ENCODE measurements at places on chromosomes 7 and 10.

DNA sequence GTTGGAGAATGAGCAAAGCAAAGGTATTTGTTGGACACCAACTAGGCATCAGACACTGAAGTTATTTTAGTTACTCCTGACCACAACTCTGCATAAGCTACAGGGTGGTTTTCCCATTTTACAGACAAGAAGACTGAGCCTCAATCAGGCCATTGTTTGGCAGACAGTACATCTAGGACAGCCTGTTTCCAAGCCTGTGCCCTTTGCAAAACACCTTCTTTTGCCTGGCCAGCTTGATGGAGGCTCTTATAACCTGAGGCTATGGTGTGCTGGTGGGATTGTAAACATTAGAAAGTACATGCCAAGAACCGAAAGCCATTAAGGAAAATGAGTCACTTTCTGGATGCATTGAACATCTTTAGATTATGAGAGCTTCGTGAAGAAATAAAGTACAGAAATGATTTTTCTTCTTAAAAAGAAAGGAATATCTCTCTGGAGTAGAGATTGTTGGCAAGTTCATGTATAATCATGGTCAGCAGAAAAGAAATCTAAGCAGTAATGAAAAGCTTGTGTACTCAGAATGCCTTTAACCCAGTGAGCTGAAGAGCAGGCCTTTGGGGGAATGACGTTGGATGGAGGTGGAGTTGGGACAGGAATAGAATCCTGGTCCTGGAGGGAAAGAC, 140.6 kb downstream of the KIAA1217 start:
- no peak for DNase-seq

DNA sequence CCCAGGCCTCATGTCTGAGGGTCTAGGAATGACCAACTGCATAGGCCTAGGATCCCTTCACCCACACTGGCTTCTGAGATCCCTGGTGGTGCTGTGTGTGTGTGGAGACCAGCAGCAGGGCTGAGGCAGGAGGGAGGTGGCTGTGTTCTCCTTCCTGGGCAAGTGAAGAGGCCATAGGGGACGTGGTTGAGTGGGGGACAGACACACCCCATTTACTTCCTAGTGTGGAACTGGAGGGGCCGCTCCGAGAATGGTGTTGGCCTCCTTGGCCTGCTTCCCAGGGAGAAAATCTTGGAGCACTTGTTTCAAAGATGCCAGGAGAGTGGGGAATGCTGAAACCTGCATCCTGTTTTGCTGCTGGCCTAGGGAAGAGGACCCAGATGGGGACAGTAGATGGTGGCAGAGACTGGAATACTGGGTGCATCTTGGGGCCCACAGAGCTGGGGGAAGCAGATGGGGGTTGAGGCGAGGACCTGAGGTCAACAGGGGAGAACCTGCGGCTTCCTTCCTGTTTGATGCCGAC, 19.1 kb downstream of the UBTD1 start:
- DNase-seq, result no peak

DNA sequence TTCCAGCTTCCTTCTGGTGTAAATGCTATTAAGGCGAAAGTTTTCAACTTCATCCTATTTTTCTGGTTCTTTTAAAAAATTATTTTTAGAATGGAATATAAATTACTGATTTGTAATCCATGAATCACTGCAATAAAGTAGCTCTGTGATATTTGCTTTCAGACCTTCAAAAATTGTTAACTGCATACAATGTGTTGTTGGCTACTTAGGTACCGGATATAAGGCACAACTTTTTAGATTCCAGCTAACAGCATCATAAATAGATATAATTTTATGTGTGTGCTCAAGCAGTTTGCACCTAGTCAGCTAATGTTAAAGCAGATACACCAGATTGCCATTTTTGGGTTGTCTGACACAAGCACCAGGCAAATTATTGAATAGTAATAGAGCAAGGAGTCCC, 58.7 kb downstream of the PON1 start:
- no peak for DNase-seq

- DNase-seq, result no peak
These were observed 13.7 kb downstream of the ASB15 start for GRCh38 chr7:123615344-123615743.

GRCh38 chr7:23396222-23397015, 73.9 kb downstream of the IGF2BP3 start:
- no peak for DNase-seq

DNA sequence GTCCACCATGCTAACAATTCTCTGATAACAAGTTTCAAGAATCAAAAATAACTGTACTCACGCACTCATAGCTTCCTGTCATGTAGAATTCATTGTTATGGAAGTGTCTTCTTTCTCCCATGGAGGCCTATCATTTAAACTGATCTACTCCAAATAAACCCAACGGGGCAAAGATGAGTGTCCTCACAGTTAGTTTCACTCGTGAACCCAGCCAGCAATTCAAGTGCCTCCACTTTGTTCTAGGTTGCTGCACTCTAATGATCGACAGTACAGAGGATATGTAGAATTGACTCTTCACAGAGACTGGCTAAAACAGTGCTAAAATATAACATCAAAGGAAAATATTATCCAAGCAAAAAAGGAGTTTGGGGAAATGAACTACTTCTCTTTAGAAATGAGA, 111.4 kb downstream of the LRRN3 start:
- no peak for DNase-seq

GRCh38 chr7:110960811-110961210, 130.1 kb upstream of the LRRN3 start:
- no peak for DNase-seq

GRCh38 chr10:7251696-7252465, 159.0 kb downstream of the SFMBT2 start:
- DNase-seq, result no peak

- no peak for DNase-seq
These were observed 201.1 kb downstream of the NSUN6 start for GRCh38 chr10:18450298-18450697.

DNA sequence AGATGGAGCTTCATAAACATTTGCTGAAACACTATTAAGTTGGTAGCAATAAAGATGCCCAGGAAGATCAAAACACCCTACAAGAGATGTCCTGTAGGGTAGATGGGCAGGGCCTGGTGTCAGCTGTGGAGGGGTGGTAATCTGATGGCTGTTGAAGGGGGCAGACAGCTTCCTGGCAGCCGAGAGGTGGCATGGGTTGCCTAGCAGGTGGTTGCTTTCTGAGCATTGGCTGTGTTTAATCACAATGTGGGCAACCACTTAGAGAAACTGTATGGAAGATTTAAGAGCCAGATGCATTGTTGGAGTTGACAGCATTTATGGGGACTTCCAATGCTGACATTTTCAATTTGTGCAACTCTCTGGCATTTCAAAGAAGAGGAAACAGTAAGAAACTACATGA, 79.9 kb upstream of the SLC26A5 start:
- no peak for DNase-seq

DNA sequence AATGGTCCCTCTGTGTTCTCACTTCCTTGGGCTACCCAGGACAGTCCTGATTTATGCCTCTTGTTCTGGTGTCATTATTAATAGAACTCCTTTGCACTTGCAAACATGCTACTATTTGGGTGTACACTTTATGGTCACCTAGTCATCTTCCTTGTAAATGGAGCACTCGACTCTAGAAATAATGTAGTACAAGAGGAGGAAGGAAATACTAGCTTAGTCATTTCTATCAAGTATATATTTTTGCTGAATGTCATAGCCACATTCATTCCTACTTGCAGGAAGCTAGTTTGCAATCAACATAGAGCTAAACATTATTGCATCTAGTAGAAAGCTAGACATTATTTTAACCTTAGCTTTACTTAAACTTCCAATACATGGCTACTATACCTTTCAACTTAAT, 335.3 kb downstream of the MAGI2 start:
- no peak for DNase-seq

- DNase-seq, result no peak
These were observed at the start of gene HDAC9 for GRCh38 chr7:18495412-18496340. HDAC9 (plus strand) TSS chr7:18495749; CDS start chr7:18496303, 554 bp downstream.

DNA sequence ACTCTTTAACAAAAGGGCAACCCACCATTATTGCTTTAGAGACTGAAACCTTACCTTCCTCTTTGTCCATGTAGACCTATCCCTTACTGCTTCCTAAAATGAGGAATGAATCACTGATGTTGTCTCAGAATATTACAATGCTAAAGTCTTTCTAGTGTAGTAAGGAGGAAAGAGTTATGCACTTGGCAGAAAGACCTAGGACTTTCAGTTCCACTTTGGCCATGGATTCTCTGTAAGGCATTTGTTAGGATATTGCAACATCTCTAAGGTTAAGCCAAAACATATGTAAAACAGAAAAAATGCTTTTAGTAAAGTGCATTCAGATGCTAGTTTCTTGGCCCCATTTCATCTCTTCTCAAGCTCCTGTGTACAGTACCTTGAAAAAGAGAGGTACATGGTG, 230.9 kb downstream of the PARD3 start:
- no peak for DNase-seq

DNA sequence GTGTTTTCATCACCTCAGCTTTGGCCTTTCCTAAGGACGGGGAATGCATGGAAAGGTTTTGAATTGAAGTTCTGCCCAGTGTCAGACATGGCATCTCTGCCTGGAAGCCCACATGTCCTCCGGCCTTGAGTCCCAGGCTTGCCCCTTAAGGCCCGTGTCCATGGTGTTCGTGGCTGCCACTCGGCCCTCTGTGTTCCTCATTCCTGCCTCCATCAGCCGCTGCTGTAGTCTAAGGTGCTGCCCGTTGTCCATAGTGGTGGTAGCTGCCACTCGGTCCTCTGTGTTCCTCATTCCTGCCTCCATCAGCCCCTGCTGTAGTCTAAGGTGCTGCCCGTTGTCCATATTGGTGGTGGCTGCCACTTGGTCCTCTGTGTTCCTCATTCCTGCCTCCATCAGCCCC, 180.7 kb upstream of the SHH start:
- DNase-seq, result no peak

DNA sequence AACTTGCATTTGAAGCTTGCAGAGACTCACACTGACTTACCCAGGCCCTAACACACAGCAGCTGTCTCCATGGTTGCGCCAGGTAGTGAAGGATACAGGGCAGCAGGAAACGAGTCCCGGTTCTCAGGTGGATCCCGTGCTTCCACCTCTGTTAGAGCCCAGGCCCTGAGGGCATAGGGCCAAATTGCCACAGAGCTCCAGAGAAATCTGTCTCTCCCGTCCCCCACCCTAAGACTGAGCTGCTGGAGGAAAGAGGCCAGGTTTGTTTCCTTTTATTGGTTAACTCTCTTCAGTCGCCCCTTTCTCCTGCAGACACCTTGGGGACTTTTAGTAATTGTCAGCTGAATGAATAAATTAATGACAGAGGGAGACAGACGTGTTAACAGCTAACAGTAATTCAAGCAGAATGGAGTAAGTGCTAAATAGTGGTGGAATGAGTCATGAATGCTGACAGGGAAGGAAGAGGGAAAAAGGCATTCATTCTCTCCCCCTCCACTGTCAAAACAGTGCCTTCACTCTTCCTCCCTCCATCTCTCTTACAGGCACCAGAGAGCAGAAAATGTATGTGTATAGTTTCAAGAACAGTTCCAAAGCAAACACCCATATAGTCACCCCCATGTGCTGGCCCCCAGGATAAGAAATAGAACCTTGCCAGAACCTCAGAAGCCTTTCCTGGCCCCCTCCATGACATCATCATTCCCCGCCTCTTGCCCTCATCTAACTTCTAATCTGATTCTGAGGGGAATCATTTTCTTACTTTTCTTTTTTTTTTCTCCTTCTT, 16.8 kb upstream of the DLG5 start:
- DNase-seq, result no peak

GRCh38 chr7:44944821-44945220, 34.0 kb downstream of the MYO1G start:
- no peak for DNase-seq

GRCh38 chr7:92881091-92881485, 44.7 kb upstream of the CDK6 start:
- no peak for DNase-seq

DNA sequence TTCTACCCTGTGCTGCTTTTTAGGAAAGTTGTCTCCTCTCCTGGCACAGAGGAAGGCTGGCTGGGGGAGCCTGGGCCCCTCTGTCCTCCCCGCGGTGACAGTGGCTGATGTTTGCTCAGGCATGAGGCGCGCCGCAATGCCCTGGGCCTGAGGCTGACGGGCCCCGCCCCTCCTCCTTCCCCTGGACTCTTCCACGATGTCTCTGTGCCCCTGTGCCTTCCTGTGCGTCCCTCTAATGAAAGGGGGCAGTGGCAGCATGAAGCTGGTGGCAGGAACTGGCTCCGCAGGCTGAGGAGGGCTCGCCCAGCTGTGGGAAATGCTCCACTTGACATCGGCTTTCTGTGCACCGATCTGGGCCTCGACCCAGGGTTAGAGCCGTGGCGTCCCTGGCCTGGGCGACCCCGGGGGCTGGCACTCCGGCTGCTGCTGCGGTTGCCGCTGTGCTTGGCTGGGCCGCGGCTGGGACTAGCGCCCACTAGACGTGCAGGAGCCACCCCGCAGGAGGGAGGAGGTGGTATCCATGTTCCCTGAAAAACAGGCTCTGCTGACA, 67.9 kb downstream of the ZNF680 start:
- DNase-seq, result no peak

DNA sequence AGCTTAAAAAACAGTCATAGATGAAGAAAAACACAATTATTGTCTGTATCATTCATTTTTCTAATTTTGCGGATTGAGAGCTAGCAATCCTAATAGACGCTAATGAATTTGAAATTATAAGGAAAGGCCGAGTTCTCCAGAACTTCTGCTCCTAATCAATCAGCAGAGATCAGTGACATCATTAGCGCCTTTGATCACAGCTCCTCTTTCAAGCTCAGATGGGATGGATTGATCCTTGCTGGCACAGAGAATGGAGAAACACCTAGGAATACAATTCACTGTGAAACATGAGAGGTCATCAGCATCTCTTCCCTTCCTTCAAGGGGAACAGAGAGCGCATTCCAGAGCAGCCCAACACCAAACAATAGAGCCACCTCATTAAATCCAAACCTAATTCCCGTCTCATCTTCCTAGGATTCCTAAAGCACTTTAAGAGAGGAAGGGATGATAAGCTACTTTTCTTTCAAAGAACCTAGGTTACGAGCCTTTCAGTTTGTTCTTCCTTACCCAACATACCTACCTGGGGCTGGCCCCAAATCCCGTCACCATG, 24.4 kb downstream of the GLI3 start:
- no peak for DNase-seq

DNA sequence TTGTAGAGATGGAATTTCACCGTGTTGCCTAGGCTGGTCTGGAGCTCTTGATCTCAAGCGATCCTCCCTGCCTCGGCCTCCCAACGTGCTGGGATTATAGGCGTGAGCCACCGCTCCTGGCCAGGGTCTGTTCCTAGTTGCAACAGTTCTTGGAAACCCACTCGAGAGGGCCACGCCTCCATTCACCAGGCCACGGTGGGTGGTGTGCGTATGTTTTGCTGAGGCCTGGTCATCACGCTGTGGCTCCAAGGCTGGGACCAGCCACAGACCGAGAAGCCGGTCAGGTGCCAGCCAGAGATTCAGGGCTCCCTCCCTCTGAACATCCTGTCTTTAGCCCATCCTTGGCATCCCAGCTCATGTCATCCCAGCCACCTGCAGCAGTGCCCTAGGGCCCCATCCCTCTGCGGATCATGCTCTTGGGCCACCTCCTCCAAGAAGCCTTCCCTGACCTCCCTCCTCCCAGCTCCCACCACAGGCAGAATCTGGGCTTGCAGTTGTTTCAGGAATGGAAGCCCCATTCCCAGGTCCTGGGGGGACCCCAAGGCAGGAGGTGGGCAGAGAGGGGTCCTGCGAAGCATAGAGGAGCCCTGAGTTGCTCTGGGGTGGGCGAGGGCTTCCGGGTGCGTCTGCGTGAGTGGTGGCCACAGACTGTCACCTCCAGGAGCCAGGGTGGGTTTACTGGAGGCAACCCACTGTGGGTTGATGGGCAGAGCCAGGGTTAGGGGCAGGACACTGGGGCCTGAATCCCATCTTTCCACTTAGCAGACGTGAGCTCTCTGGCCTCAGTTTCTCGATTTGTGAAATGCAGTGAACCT, 5.2 kb downstream of the LAT2 start:
- DNase-seq, result no peak

Data from CD4-positive, alpha-beta T cell treated with Interleukin-15 for 4 hours (primary cell).